Frontal cortex (tissue), 4 donors: ENCODE measurements at places on chromosomes 16 and 17. TPM values are rescaled to one million over a fixed set of nuclear protein-coding genes. Genes with fewer than 3 reads are reported as not detected.

- no peak for DNase-seq
Observed at GRCh38 chr16:85645021-85645589, 32.0 kb downstream of the GSE1 start.

Gene HLF
- 8.6 TPM for total RNA-seq

- DNase-seq = no peak
Observed at GRCh38 chr17:11564589-11565380, 33.5 kb upstream of the DNAH9 start.

GRCh38 chr17:2954898-2955445 lies 108.4 kb downstream of the OR1D5 start:
- DNase-seq = no peak

DNA sequence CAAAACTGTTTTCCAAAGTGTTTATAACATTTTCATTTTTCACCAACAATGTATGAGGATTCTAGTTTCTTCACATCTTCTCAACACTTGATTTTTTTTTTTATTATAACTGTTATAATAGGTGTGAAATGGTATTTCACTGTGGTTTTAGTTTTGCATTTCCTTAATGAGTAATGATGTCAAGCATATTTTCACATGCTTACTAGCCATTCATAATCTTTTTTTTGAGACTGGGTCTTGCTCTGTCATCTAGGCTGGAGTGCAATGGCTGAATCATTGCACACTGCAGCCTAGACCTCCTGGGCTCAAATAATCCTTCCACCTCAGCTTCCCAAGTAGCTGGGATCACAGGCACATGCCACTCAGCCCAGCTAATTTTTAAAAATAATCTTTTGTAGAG lies 65.1 kb downstream of the EFCAB13 start:
- no peak for DNase-seq

DNA sequence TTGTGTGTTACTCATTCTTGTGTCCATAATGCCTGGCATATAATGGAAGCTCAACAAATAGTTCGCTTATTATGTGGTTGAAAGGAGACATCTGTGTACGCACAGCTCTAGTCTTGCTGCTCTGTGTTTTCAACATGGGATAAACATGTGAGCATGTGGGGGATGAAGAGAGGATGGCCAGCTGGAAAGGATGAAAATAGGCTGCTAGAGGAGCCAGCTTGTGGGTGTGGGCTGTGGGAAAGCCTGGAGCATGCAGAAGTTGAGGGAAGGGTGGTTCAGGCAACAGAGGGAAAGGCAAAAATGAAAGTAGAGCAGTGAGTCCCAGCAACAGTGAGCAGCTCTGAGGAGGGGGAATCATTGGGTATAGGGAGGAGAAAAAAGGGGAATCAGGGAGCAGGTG lies 324.6 kb upstream of the CDH11 start:
- DNase-seq = no peak

- DNase-seq = no peak
Observed at GRCh38 chr17:28711723-28712031, at the start of gene PROCA1. Gene PROCA1, minus strand, starts transcription at chr17:28711888. Its CDS starts 228 bp downstream, at chr17:28711660.

- DNase-seq = no peak
Observed at GRCh38 chr17:48100591-48101011, 677 bp downstream of the CBX1 start.

Gene MMP15
- 12.2 TPM for total RNA-seq

Gene CXCL16
- under 0.01 TPM for total RNA-seq

Gene BRIP1
- total RNA-seq = 6.5 TPM

Gene CYGB
- total RNA-seq = 3.3 TPM

Gene CLEC10A
- total RNA-seq = not detected

Gene FNDC8
- total RNA-seq = not detected

Gene KRTAP2-2
- not detected for total RNA-seq

Gene DNAJA3
- 42.8 TPM for total RNA-seq

GRCh38 chr17:73603971-73604370 lies 40.3 kb downstream of the SDK2 start:
- no peak for DNase-seq

Gene HBQ1
- total RNA-seq = 6.9 TPM

Gene CCL8
- not detected for total RNA-seq

DNA sequence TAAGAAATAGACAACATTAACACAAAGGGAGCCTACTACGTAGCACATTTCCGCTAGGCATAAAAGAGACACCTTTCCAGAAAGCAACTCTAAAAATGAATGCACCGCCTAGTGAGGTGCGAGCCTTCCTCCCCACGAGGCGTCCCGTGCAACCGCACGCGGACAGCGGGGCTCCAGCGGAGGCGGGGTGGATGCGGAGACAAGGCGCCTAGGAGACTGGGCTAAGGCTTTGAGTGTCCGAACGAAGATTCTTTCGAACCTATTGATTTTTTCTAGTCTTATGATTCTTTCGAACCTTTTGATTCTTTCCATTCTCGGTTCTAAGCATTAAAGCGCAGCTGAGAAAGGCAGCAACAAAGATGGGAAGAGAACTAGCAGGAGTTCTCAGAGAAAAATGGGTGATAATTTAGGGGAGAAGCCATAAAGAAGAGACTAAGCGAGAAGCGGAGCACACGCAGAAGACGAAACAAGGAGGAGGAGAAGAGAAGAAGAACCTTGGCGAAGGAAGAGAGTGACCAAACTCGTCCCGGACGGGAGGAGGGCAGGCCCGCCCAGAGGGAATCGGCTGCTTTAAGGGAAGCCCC lies 394 bp upstream of the CPD start:
- DNase-seq = no peak
